ENCODE measurements at places on chromosomes 6 and 20. TPM values are rescaled to one million over a fixed set of nuclear protein-coding genes. Genes with fewer than 3 reads are reported as not detected.

OR12D3 gene
- not detected for total RNA-seq

GSTA3 gene
- total RNA-seq: not detected

NTSR1 gene
- not detected for total RNA-seq

DNA sequence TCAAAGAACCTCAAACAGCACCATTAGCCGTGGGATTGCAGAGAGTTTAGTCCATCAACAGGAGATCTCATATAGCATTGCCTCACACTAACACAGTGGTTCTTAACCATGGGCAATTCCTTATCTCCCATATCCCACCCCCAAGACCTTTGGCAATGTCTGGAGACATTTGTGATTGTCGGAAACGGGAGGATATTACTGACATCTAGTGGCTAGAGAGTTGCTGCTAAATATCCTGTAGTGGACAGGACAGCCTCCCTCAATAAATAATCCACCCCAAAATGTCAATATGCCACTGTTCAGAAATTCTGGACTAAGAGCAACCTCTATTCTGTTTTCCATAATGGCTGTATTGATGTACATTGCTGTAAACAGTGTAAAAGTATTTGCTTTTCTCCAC lies 210.1 kb upstream of the CCN2 start:
- H3K27ac ChIP-seq: no peak overlapping the region
- no peak overlapping the region for H3K4me3 ChIP-seq
- no peaks in the 10 kb centered on the region for H3K36me3 ChIP-seq
- H3K4me1 ChIP-seq: no peaks in the 10 kb centered on the region

- no peaks in the 10 kb centered on the region for H3K4me1 ChIP-seq
- no peaks in the 10 kb centered on the region for H3K36me3 ChIP-seq
- DNase-seq: no peak
- H3K27ac ChIP-seq: no peak overlapping the region
- no peak overlapping the region for H3K4me3 ChIP-seq
These were observed 31.3 kb upstream of the TRDN start for GRCh38 chr6:123668063-123668462.

DNA sequence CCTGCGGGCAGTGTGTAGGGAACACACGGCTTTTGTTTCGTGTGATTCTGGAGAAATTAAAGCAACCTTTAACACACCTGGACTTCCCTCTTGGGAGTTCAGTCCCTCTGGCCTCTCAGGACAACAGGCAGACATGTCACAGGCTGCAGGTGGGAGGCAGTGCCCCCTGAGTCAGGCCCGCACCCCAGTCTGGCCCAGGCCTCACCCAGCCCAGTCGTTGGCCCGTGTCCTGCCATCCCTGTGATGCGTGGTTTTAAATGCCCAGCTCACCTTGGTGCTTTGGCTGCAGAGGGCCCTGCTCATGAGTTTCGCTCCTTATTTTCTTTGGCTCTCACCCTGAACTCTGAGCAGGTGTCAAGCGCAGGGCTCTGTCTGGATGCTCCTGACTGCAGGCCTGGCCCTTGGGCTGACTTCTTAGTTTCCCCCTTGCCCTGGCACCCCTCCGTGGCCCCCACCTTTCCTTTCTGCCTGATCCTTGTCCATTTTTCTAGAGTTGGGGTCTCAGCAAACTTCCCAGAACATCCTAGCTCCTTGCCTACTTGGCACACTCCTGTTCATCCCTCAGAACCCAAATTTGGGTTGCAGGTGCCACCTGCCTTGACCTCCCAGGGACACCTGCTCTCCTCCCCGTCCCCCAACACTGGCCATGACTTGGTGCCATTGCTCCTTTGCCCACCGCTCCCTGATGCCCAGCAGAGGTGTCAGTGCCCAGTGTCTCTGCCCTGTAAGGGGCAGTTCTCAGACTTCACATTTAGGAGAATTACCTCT lies 2.2 kb upstream of the CABLES2 start:
- H3K4me3 ChIP-seq: no peak overlapping the region
- peaks cover 16% of the 10 kb centered on the region for H3K4me1 ChIP-seq
- no peak for DNase-seq
- no peaks in the 10 kb centered on the region for H3K27me3 ChIP-seq
- H3K27ac ChIP-seq: no peak overlapping the region

All from heart left ventricle (tissue), 16 donors.